ENCODE measurements at places on chromosomes 12 and 14. TPM values are rescaled to one million over a fixed set of nuclear protein-coding genes. Genes with fewer than 3 reads are reported as not detected.

Gene PLXNC1
- total RNA-seq: 0.13 TPM

Gene LLPH
- total RNA-seq: 1.9 TPM

Gene MYF5
- not detected for total RNA-seq

Gene ESPL1
- 6.0 TPM for total RNA-seq

Gene RTL1
- not detected for total RNA-seq

Gene KLRD1
- total RNA-seq: 0.13 TPM

Gene TWF1
- 89.6 TPM for total RNA-seq

Gene MDGA2
- total RNA-seq: not detected

Gene GCN1
- total RNA-seq: 83.6 TPM

Gene KIF26A
- 9.2 TPM for total RNA-seq

Gene MMP19
- 0.51 TPM for total RNA-seq

Gene NR4A1
- total RNA-seq: 0.77 TPM

Gene PMCH
- not detected for total RNA-seq

Gene C12orf50
- not detected for total RNA-seq

Gene PTPRB
- total RNA-seq: 113 TPM

Gene LMNTD1
- total RNA-seq: under 0.01 TPM

Gene VWF
- 467 TPM for total RNA-seq

Gene PLBD1
- total RNA-seq: 1.0 TPM

Gene HOXC6
- not detected for total RNA-seq

Gene GPHB5
- not detected for total RNA-seq

Gene ACOT6
- not detected for total RNA-seq

Gene KRT82
- total RNA-seq: not detected

Gene CCDC63
- not detected for total RNA-seq

Gene RNFT2
- 0.63 TPM for total RNA-seq

Gene GALNT6
- 22.1 TPM for total RNA-seq

Gene CFAP73
- total RNA-seq: not detected

Gene DEGS2
- total RNA-seq: 0.26 TPM

Gene PA2G4
- total RNA-seq: 91.8 TPM

Gene INHBC
- total RNA-seq: not detected

Gene KRT85
- total RNA-seq: not detected

Gene IGF1
- total RNA-seq: 2.1 TPM

Gene YLPM1
- total RNA-seq: 14.5 TPM

Gene NGB
- total RNA-seq: not detected

Gene DEPDC4
- 0.13 TPM for total RNA-seq

Gene C1RL
- 13.4 TPM for total RNA-seq
